GM20000 (cell line): ENCODE measurements at places on chromosomes 5 and 9.

GRCh38 chr9:5876026-5876425 is 14.7 kb upstream of the MLANA start:
- peak; percentile 42 for DNase-seq

GRCh38 chr9:81377320-81377719 is 312.0 kb downstream of the TLE1 start:
- no peak for DNase-seq

DNA sequence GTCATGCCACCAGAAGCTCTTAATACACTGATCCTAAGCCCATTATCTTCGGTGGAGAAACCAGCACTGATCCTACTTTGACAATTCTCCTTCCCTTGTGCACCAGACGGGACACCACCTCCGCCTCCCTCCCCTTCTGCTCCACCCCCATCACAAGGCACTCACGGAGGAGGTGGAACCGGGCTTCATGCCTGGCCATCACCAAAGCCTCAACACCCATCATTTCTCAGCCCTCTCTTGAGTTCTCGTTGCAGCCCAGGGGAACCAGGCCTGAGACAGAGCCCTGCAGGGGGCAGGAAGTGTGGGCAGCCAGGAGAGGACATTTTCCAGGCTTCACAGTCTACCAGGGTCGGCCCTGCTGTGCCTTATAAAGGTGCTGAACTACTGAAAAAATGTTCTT is 160.5 kb downstream of the GOLPH3 start:
- no peak for DNase-seq

DNA sequence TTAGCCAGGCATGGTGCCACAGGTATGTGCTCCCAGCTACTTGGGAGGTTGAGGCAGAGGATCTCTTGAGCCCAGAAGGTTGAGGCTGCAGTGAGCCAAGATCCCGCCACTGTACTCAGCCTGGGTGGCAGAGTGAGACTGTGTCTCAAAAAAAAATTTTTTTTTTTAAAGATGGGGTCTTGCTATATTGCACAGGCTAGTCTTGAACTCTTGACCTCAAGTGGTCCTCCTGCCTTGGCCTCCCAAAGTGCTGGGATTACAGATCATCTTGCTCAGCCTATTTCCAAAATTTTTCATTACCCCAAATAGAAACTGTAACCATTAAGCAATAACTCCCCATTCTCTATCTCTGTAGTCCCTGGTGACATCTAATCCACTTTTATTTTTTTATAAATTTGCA is 4.4 kb upstream of the TBC1D13 start:
- no peak for DNase-seq

DNA sequence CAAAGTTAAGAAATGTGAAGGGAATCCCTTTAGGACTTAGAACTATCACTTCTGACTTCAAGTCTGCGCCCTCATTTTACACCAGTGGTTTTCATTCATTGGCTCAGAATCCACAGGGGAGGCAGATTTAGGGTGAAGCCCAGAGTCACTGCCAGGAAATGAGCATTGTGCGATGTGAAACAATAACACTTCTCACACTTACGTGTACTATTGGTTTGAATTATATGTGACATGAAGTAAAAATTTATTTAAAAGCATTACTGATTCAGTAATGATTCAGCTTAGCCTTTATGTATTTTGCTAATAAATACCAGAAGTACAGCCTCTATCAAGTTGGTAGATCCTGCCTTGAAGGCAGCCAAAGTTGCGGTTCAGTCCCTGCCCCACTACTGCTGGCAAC is 98.6 kb downstream of the PAM start:
- no peak for DNase-seq

DNA sequence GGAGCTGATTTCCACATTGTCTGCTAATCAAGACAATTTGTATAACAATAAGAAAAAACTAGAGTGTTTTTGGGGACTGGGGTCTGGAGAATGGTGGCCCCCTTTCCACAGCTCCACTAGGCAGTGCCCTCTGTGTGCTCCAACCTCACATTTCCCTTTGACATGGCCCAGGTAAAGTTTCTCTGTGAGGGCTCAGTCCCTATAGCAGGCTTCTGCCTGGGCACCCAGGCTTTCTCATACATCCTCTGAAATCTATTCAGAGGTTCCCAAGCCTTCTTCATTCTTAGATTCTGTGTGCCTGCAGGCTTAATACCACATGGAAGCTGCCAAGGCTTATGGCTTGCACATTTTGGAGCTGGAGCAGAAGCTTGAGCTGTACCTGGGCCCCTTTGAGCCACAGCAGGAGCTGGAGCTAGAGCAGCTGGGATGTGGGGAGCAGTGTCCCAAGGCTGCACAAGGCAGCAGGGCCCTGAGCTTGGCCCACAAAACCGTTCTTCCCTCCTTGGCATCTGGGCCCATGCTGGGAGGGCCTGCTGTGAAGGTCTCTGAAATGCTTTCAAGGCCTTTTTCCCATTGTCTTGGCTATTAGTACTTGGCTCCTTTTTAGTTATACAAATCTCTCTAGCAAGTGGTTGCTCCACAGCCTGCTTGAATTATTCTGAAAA is 49.1 kb upstream of the VPS13A start:
- no peak for DNase-seq

GRCh38 chr9:93591301-93592007 is 15.1 kb downstream of the PHF2 start:
- no peak for DNase-seq

DNA sequence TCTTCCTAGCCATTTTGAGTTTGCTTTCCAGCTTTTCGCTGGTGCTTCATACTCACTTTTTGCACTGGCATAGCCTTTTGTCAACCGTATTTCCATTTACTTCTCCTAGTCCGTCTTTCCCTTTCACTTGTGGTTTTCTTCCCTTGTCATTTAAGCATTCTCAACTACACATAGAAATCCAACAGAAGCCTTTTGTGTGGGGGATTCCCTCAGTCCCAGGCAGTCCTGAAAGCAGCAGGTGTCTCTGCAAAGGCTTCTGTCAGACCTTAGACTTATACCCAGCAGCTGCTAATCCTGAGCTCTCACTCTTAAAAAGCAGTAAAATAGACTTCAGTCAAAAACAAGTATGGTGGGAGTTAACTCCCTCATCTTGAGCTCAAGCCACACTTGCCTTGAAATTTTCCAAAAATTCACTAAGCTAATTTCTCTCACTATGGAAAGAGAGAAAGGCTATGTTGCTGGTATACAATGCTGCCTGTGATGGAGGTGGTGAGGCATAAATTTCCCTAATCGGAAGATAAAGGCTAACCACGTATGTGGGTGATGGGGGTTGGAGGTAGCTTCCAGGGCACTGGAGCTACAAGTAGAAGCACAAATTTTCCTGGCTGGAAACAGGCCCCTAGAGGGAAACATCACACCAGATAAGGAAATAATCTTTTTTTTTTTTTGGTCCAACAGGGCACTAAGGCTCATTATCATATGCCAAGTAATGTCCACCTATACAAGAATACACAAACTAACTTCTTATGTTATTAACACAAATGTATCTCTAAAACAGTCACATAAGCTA is 34.8 kb upstream of the IFNK start:
- peak; percentile 56 for DNase-seq
